ENCODE measurements at places on chromosomes 6 and 20. TPM values are rescaled to one million over a fixed set of nuclear protein-coding genes. Genes with fewer than 3 reads are reported as not detected.

The ARFGAP1 gene
- 75.0 TPM for total RNA-seq

The BPIFA1 gene
- total RNA-seq, result not detected

The TNFRSF21 gene
- total RNA-seq, result 2.5 TPM

The SOBP gene
- total RNA-seq, result 0.77 TPM

The CNR1 gene
- not detected for total RNA-seq

DNA sequence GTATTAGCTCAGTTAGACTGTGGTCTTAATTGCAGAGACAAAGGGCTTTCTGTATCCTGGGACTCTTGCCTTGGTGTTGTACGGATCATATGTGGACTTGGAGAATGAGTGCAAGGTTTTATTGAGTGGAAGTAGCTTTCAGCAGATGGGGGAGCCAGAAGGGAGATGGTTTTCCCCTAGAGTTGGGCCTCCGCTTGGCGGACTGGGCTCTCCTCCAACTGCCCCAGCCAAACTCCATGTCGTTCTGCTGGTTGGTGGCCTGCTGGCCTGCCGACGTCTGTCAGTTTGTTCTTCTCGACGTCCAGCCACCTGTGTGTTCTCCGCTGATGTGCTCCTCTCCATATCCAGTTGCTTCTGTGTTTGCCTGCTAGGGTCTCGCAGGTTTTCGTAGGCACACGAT is 189.5 kb upstream of the FLRT3 start:
- DNase-seq, result no peak

- DNase-seq, result no peak
These were observed 25.5 kb downstream of the IYD start for GRCh38 chr6:150394053-150394898.

DNA sequence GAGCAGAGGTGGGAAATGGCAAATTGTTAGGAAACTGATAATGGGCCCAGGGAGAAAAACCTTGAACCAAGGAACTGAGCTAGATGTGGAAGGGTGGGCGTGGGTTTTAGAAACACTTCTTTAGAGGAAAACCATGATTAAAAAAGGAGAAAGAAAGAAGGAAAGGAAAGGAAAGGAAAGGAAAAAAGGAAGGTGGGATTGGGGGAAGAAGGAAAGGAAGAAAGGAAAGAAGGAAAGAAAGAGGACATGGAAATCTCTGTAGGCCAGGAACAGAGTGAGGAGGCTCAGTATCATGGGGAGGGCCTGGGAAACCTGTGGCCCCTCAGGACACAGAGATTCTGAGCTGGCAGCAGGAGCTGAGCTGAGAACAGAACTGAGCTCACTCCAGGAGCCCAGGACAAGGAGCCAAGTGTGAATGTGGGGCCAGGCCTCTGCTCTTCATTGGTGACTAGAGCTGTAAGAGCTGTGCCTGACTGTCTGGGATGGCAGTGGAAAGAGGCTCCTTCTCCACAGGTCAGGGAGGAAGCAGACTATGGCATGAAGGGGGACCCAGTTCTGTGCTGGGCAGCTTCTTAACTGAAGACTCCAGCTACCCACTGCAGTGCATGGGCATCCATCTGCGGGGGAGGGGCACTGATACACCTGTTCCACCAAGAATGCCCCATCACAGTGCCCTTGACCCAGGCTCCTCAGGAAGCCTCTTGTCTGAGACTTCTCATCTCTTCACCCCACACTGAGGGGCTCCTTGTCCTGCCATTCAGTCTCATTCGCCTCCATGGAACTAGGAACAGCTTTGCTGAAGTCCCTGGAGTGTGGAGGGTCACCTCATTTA is 116.1 kb upstream of the BACH2 start:
- peak; percentile 39 for DNase-seq

DNA sequence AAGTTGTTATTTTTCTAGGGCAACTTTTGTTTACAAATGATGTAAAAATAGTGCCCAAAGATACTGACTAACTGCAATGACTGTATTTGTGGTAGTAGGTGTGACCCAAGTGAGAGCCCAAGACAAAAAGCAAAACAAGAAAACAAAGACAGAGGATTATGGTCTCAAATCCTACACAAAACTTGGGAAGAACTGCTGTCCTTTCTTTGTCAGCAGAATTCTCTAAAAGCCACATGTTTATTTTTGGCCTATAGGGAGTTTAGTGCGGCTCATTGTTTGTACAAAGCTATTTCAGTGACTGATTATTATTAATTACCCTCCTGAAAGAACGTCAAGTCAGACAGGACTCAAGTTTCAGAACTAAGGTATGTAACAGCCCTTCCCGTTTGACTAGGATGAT is 509.2 kb upstream of the SLC35B3 start:
- DNase-seq, result no peak

GRCh38 chr6:38443352-38444144 is 196.2 kb downstream of the BTBD9 start:
- DNase-seq, result no peak

DNA sequence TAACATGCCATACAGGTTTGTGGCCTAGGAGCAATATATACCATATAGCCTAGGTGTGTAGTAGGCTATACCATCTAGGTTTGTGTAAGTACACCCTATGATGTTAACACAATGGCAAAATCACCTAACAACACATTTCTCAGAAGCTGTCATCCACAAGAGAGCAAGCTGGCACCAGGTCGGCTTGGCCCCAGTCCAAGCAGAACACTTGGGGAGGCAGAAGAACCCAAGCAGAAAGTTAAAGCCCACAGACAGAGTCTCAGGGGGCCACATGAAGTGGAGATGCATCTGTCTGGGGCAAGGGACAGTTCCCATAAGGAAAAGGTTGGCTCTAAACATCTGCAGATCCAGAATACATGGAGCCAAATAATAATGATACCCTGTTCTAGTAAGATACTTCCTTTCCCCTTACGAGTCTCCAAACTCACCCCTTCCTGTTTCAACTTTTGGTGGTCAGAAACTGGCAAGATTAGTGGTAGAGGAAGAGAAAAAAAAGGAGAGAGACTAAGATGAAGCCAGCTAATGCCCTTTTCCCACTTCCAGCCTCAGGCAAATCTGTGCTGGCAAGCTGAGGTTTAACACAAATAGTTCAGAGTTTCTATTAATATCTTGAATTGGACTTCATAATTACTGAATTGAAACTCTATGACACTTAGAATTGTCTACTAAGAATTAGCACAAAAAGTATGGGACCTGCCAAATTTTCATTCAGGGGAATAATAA is 29.5 kb downstream of the TCF21 start:
- DNase-seq, result no peak

- DNase-seq, result no peak
These were observed 96.8 kb downstream of the PSMG4 start for GRCh38 chr6:3355358-3356055.

DNA sequence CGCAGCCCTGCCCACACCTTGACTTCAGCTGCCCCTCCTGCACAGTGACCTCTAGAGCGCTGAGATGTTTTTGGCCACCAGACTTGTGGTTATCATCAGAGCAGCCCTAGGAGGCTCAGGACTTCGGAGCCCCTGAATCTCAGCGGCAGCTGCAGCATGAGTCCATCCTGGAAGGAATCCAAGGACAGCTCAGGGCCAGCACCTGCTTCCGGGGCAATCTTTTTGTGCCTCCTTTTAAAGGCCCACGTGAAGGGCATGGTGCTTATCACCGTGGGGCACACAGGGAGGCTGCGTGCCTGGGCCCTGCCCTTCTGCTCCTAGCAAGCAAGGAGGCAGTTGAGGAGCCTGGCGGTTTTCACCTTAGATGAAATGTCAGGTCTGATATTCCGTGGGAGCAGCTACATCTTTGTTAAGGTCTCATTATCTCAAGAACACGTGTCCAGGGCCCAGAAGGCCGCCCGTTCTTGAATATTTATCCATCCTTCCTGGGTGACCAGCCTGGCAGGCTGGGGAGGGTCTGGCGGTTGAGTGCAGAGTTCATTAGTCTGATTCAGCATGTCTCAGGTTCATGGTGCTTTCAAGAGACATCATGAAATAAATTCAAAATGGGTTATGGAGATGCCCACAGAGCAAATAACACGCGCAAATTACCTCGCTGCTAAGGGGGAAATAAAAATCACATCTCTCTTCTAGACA is 392.4 kb downstream of the TAF4 start:
- no peak for DNase-seq

- DNase-seq, result no peak
These were observed 14.0 kb downstream of the DPPA5 start for GRCh38 chr6:73340048-73340447.

DNA sequence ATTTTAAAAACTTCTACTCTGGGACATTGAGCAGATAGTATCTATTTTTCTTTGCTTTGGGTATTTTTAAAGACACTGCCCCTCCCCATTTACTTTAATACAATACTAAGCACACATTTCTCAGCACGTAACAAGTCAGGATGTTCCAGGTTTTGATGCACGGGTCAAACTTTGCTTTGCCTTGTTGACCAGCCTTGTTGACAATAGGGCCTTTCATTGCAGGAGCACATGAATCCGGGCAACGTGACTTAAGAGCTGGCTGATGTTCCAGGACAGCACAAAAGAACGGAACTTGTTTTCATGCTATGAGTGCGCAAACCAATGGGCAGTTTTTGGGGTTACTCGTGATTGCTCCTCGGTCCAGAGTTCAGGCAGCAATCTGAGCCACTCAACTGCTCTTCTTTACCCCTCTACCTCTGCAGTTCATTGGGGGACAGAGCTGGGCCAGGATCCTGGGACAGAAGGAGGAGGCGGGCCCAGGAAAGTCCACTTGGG is 78.6 kb upstream of the SLC22A16 start:
- DNase-seq, result no peak

DNA sequence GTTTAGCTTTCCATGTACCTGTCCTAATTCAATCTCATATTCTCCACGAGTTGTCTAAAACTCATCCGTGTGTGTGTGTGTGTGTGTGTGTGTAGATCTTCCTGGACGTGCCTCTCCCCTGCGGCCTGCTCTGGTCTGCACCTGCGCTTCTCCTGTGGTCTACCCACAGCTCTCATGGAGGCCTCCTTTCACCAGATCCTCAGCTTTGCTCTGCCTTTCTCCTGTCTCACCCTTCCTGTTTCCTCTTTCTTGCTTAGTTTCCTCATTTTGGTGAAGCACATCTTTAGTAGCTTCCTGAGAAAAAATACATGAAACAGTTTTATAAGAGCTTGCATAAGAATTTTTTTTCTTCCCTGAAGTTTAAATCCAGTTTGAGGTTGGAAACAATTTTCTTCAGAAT is 18.1 kb downstream of the SLX4IP start:
- DNase-seq, result peak; percentile 55

- DNase-seq, result no peak
These were observed 4.3 kb downstream of the ZBTB46 start for GRCh38 chr20:63826753-63827152.

- no peak for DNase-seq
These were observed 116.5 kb downstream of the TCP11 start for GRCh38 chr6:35024551-35025054.

GRCh38 chr6:3163248-3163594 is 5.9 kb upstream of the TUBB2A start:
- no peak for DNase-seq

DNA sequence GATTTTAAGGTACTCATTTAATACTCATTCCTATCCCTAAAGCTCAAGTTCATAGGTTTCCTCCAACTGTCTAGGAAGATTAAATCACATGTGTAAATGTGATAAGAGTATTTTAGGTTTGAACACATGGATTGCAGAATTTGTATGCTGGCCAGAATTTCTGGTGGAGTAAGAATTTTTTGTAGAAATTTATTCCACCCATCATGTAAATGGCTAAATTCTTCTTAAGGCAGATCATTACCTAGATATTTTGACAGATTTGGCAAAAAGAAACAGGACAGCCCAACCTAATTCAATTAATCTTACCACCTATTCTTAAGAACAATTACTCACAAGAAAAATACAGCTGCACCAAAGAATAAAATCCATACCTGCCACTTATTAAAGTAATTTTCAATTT is 261.6 kb downstream of the GRIK2 start:
- no peak for DNase-seq

DNA sequence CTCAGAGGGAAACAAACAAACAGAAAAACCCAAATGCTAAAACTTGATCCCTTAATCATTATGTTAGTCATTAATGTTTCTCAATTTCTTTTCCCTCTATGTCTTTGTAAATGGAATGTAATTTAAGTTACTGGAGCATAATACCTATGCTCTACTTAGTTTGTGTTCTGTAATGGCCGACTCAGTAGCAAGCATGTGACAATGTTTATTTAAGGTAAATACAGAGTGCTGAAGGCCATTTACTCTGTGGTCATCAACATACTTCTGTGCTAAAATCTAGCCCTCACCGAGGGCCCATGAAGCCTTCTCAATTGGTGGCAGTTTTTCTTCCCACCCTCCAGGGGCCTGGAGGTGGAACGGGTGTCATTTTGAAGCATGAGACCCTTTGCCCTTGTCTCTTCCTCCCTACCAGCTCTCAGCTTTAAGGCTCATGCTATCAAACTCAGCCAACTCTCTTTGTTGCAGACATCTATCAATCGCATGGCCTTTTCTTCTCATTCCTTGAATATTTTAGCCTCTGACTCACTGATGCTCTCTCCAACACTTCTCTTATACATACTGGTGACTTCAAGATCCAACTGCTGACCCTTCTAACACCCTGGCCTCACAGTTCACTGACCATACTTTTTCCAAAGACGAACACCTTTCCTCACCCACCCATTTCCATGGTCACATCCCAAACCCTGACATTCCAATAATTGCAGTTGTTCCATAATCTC is 48.2 kb downstream of the STX7 start:
- DNase-seq, result no peak
